Activated CD4-positive, alpha-beta T cell treated with anti-CD3 and anti-CD28 coated beads, Interleukin-10, Interleukin-2, amounts not matched to agents 100 ng/mL and 50 ng/mL, durations not matched to agents 16 hours and 8 hours (primary cell): ENCODE measurements at places on chromosomes 2 and 18.

GRCh38 chr2:95268211-95269035 is 5.8 kb upstream of the PROM2 start:
- DNase-seq = no peak

DNA sequence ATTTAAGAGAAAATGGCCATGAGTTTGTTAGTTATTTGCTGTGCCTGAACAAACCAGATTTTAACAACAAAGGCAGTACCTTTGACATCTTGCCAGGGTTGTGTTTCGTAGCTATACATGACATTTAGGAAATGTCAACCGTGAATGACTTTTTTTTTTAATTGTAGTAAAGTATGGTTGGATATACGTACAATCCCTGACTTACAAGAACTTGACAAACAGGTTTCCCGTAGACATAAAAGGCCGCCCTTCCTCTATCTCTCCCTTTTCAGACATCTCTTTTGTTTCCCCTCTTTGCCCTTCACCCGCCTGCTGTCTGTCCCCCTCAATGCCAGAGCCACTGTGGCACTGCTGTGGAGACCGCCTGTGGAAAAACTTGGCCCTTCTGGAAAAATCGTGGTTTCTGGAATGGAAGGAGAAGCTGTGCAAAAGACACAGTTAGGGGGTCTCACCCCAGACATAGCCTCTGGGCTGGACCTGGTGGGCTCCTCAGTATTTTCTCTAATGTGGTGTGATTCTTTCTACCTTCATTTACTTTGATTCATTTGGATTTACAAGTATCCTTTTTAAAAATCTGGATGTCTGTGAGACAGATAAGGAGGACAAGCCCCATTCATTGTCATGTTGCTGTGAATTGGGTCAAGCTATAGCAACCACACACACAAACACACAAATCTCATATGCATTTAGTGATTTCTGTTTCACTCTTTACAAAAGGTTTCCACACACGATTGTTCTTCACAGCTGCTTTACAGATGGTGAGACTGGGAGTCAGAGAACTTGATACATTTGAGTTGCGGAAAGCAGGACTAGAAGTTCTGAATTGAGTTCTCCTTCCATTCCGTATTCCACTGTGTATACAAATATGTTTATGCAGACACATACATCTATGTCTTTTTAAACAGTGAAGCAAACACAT is 48.6 kb downstream of the SPATS2L start:
- no peak for DNase-seq

DNA sequence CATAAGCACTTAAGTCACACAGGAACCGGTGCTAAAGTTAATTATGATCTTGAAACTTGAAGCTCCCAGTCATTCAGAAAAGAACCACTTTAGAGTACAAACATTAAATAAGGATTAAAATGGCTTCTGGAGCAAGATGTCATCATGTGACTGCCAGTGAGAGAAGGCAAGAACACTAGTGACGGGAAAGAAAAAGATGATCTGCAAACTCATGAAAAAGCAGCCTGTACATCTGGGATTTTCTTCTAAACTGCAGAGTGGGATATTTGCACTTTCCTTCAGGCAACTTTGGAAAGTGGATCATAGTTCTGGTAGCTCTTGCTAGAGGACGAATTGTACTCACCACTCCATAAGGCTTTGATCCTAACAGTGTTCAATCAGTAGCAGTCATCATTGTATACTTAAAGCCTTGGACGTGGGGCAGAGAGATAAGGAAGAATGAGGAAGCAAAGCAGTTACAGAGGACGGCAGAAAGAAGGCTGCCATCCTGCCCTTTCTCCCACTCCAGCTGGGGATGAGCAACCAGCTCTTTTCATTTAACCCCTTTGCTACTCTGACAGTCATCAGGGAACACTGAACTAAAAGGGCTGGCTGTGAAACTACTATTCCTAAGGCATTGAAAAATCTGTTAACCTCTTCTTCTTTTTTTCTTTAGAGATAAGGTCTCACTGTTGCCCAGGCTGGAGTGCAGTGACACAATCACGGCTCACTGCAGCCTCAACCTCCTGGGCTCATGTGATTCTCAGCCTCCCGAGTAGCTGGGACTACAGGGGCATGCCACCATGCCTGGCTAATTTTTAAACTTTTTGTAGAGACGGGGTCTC is 18.1 kb downstream of the ABHD3 start:
- DNase-seq = peak; percentile 17

GRCh38 chr2:191103774-191104173 is 47.0 kb downstream of the STAT4 start:
- DNase-seq = no peak

DNA sequence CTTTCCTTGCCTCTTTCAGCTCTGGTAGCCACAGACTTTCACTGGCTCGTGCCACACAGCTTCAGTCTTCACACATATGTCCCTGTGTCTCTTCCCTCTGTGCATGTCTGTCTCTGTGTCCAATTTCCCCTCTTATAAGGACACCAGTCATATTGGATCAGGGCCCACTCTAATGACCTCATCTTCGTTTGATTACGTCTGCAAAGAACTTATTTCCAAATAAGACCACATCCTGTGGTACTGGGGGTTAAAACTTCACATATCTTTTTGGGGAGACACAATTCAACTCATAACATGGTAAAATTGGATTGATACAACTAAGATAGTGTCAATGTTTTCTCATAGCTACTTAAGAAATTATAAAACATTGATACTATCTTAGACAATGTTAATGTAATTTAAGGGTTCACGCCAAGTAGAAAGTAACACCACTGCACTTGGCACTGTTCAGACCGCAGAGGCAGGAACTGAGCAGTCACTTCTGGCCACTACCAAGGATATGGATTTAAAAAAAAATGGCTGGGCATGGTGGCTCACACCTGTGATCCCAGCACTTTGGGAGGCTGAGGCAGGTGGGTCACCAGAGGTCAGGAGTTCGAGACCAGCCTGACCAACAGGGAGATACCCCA is 119.6 kb upstream of the EPAS1 start:
- no peak for DNase-seq

GRCh38 chr2:160928854-160929301 is 231.3 kb upstream of the TANK start:
- DNase-seq = no peak

DNA sequence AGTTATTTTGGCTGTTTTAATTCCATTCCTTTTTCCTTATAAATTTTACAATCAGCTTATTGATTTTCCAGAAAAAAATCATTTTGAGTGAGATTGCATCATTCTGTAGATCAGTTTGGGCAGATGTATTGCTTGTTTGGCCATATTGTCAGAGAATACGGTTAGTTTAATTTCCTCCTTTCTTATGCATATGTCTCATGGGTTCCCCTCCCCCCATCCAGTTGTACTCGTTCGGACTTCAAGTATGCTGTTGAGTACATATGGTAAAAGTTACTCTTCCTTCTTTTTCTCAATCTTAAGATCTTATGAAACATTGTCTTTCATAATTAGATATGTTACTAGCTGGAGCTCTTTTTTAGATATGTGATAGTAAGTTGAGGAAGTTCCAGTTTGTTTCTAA is 131.2 kb upstream of the TTC27 start:
- no peak for DNase-seq

- DNase-seq = no peak
Measured at GRCh38 chr2:18272148-18272494, 288.3 kb downstream of the RDH14 start.

DNA sequence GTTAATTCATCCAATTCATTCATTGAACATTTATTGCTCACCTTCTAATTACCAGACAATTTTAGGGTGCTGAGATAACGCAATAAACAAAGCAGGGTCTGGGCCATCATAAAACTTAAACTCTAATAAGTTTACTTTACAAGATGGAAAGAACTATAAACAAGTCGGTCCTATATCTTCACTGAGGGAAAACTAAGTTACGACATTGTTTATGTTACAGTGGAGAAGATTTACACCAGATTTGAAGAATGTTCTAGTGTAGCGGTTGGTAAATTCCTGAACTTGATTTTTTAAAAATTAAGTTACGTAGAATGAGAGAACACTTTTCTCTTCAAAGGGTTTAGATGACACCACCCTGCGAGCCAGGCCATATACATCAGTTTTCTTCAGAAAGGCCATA is 20.7 kb upstream of the FRZB start:
- no peak for DNase-seq

- DNase-seq = no peak
Measured at GRCh38 chr18:62644773-62645172, 70.6 kb upstream of the PHLPP1 start.

GRCh38 chr2:18836436-18836835 is 247.1 kb upstream of the NT5C1B start:
- no peak for DNase-seq

- DNase-seq = no peak
Measured at GRCh38 chr2:15018814-15019213, 386.3 kb downstream of the LRATD1 start.

DNA sequence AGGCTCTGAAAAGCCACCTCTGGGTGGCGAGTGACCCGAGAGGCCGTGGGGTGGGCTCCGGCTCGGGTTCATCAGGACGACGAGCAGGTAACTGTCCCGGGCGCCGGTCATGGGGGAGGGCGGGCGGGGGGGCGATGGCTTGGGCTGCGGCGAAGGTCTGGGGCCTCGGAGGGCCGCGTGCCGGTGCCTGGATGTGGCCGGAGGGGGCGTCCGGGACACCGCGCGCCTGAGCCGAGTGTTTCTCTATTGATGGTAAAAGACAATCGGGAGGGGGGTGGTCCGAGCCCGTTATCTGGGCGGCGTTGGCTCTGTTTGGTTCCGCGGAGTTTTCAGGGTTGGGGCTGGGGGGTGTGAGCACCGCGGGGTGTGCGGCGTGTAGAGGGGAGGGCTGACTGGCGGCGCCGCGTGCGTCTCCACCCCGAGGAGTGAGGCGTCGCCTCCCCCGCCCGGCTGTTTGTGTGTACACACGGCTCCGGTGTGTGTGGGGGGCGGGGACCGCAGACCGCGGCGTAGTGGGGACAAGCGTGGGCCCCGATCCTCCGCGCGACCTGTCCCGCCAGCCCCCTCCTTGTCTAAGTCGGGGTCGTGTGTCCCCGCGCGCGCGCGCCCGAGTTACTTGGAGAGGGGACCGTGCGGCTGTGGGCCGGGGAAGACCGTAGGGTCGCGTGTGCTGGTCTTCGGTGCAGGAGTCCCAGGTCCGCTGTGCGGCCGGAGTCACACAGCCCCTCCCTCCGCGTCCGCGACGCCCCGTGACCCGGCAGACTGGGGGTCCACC is 1.6 kb downstream of the CTIF start:
- DNase-seq = peak; percentile 39
